ENCODE measurements at places on chromosomes 2 and 18.

- no peak for DNase-seq
Observed at GRCh38 chr18:44849361-44849760, 168.7 kb downstream of the SETBP1 start.

- peak; percentile 24 for DNase-seq
Observed at GRCh38 chr2:216012133-216012829, 1.1 kb downstream of the MREG start.

DNA sequence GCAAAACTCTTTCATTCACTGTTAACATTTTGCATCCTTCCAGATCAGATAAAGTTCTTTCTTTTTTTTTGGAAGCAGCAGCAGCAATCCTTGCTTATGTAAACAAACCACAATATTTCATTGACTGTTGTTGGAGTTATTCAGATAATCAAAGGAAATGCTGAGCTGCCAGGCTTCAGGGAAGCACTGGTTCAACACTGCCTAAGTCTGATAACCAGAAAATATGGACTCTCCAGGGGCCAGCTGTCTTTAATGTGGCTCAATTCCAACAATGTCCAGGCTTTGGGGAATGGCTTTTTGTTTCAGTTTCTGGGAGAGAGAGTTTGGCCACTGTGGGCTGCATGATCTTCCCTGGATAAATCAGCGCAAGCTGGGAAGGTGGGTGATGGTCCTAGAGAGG lies 354.3 kb downstream of the AKAIN1 start:
- no peak for DNase-seq

GRCh38 chr2:231714639-231715498 lies 6.5 kb downstream of the PTMA start:
- no peak for DNase-seq

- DNase-seq = no peak
Observed at GRCh38 chr2:101776172-101777043, 78.9 kb downstream of the MAP4K4 start.

- no peak for DNase-seq
Observed at GRCh38 chr2:97693476-97693875, 19.9 kb upstream of the ZAP70 start.

DNA sequence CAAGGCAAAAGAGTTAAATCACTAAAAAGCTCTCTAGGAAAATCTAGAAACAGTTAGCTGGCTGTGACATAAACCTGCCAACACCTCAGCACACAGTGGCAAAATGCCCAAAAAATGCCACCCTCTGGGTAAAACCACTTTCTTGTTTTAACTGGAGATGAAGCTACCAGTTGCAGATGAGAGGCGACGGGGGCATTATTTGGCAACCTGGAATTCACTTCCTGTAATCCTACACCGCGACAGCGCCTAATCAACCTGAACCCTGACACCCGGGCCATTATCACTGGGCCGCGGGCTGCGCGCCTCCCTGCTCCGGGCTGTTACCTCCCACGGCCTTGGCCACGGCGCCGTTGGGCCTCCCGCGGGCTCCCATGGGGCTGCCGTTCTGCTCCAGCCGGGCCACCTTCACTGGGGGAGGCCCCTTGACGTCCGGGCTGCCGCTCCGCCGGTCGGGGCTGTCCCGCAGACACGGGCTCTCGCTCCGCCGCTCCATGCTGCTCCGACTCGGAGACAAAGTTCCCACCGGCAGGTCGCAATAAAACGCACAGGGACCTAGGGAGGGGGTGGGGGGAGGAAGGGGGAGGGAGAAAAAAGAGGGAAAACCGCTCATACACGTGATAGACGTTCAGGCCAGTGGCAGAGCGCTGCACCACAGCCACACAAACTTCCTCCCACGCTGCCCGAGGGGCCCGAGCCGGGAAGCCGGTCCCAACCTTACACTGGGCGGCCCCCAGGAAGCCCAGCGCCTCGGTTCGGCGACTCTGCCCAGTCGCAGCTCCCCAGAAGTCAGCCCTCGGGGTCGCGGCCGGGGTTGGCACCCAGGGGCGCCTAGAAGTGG lies 2.0 kb downstream of the SATB2 start:
- no peak for DNase-seq

- no peak for DNase-seq
Observed at GRCh38 chr2:7026742-7027141, 109.5 kb downstream of the RNF144A start.

GRCh38 chr2:115414466-115414865 lies 972.0 kb downstream of the DPP10 start:
- DNase-seq = no peak

GRCh38 chr2:210264282-210264681 lies 39.0 kb upstream of the ACADL start:
- DNase-seq = no peak

GRCh38 chr18:73509460-73509859 lies 638.2 kb downstream of the FBXO15 start:
- no peak for DNase-seq

GRCh38 chr2:68689553-68690537 lies 44.8 kb upstream of the ARHGAP25 start:
- no peak for DNase-seq

DNA sequence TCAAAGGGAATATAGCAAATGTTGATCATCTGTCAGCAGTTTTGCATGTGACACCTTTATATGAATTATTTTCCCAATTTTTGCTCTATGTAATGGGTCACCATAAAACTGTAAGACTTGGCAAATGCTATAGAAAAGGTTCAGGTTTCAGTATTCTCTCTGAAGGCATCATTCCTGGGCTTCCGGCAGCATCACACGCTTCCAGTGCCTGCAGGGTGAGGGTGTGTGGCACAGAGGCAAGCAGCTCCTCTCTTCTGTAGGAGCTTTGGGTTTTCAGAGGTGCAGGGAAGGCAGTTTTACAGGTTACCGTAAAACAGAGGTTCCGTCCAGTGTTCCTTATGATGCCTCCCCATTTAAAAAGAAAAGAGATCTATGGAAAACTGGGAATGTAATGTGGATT lies 18.8 kb downstream of the COA5 start:
- DNase-seq = no peak

DNA sequence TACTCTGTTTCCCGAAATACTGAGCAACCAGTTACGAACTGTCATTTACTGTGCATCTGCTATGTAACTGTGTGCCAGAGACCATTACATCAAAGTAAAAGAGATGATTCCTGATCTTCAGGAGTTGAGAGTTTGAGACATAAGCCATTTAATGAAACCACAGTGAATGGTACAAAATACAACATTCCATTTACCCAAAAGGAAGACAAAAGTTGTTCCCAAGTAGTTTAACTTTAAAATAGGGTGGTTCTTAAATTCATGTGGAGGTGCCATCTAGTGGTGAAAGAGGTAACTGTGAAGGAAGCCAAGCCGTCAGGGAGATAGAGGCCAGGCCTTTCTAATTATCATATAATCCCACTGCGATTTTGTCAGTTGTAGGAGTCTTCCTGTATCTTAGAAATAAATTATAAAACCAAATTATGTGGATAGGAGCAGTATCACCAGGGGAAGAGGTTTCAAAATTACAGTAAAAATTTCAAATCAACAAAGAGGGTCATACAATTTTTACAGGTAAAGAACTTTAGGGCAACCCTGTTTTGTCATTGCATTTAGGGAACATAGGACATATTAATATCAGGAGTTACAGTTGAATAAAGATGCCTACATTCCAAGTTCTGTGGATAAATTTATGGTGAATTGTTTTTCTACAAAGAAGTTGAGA lies 67.7 kb downstream of the EPAS1 start:
- DNase-seq = peak; percentile 57

- DNase-seq = no peak
Observed at GRCh38 chr18:52826994-52827393, 487.0 kb downstream of the DCC start.

DNA sequence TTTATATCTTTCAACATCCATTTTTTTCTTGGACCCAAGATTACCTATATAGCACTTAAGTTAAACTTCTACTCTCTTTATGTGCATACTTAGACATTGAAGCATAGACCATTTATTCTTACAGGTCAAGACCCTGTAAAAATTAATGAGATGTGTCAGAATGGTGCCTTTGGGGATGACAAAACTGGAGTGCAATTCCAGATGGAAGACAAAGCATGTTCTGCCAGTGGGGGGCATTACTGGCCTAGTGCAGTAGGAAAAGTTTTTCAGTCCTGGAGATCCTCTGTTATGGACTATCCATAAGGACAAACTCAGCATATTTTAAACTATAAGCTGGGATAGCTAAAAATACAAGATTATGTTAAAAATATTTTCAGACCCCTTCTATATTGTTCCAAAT lies 57.8 kb upstream of the MMADHC start:
- DNase-seq = no peak

DNA sequence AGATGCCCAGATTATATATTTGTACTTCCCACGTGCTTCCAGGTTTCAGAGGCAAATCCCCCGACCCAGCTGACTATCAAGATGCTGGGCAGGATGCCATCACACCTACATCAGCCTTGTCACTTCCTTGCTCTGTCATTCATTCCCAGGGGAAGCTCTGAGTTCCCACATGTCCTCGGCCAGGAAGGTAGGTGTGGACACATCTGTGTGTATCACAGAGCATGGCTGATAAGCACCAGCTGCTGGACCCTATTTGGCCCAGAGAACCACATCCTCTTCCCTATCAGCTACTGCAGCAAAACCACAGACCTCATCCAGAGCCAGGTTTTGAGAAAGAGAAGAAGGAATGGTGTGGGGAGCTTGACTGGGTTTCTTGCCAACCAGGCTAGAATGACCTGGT lies 31.9 kb upstream of the ITGA6 start:
- no peak for DNase-seq

GRCh38 chr2:146135245-146135644 lies 1615.3 kb upstream of the ZEB2 start:
- DNase-seq = no peak

GRCh38 chr2:117523267-117523666 lies 291.2 kb upstream of the DDX18 start:
- DNase-seq = no peak

GRCh38 chr2:185215497-185215896 lies 523.1 kb upstream of the FSIP2 start:
- DNase-seq = no peak

GRCh38 chr2:20666304-20667150 lies at the start of gene GDF7:
GDF7 (plus strand) TSS chr2:20667144; CDS start chr2:20667240, 96 bp downstream.
- DNase-seq = no peak

- DNase-seq = no peak
Observed at GRCh38 chr2:97663626-97663961, 250 bp downstream of the ACTR1B start.

GRCh38 chr18:43825768-43826167 lies 548.5 kb upstream of the SYT4 start:
- no peak for DNase-seq

Measured in astrocyte of the cerebellum (primary cell).